ENCODE measurements at places on chromosomes 12 and 14.

DNA sequence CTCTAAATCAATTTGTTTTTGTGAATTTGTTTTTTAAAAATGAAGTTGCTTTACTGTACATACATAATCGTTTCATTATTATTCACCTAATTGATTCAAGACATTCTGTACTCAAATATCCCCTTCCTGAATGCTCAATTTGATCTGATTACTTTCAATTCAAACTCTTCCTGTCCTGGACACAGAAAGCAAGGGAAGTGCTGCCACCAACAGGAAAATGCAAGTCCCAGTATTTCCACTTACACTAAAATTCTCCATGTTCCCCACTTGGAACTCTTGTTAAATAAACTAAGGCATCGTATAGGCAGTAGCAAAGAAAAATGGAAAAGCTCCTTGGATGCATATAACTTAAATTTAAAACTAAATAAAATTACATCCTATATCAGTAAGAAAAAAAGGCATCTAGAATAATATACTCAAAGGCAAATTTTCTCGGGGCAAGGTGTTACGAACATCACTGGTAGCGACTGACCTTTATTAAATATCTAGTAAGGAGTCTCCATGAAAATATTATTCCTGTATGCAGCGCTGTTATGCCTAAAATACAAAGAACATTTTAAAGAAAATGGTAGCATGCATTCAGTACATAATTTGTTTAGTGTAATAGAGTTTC lies 72.0 kb upstream of the DBX2 start:
- DNase-seq: no peak

DNA sequence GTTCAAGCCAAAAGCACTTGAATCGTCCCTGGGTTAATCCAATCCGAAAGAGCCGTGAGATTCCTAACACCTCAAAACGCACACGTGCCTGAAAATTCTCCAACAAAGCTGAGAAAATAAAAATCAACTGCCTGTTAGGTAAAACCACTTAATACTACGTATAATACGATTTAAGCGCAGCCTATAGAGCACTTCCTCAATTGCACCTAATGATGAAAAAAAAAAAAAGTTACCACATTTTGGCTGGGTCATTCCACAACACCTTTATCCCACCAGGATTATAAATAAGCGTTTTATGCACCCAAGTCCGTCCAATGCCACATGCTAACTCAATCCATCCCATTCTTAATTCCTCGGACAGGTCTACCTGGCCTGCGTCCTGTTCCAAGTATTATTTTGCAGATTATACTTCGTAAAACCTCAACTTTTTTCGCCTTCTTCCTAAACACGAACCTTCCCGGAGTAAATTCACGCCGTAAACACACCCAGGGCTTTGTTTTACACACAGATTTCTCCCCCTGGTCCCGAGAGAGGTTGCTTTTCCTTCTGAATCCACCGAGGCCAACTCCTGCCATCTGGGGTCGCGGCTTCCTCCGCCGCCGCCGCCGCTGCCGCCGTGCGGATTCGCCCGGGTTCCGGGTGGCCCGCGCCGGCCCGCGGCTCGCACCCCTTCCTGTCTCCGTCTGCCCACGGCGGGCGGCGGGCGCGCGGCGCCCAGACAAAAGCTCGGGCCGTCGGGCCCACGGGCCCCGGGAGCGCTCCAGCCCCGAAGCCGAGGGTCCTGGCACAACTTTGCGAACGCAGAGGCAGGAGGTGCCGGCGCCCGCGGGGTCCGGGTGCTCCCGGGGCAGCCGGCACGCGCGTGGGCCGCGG lies 66.2 kb downstream of the RNF34 start:
- DNase-seq: peak; percentile 36

GRCh38 chr12:26282339-26282940 lies 87.1 kb downstream of the SSPN start:
- no peak for DNase-seq

- no peak for DNase-seq
These were observed 31.9 kb downstream of the KCTD10 start for GRCh38 chr12:109445191-109445609.

Measured in CD4-positive, alpha-beta T cell treated with Interleukin-21 for 1 hour (primary cell).